ENCODE measurements at places on chromosomes 5 and 9.

- no peak for DNase-seq
Observed at GRCh38 chr9:107928701-107929371, 439.3 kb upstream of the KLF4 start.

DNA sequence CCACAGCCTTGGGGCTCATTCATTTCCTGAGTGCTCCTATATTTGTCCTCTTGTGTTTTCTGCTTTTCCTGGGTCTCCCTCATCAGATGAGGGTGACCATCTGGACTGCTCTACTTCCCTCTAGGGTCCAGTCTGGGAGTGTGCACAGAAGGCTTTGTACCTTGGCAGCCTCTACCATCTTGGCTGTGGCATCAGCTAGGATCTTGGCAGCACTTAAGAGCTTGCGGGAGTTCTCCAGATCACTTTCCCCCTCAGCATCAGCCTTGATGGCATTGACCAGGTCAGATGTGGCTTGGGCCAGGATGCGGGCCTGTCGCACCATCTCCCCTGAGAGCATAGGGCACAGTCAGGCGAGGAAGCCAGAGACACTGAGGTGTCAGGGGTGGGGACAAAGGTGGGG, 15.8 kb downstream of the TLN1 start:
- DNase-seq: no peak

GRCh38 chr9:116697887-116698286, 10.8 kb downstream of the TRIM32 start:
- no peak for DNase-seq

DNA sequence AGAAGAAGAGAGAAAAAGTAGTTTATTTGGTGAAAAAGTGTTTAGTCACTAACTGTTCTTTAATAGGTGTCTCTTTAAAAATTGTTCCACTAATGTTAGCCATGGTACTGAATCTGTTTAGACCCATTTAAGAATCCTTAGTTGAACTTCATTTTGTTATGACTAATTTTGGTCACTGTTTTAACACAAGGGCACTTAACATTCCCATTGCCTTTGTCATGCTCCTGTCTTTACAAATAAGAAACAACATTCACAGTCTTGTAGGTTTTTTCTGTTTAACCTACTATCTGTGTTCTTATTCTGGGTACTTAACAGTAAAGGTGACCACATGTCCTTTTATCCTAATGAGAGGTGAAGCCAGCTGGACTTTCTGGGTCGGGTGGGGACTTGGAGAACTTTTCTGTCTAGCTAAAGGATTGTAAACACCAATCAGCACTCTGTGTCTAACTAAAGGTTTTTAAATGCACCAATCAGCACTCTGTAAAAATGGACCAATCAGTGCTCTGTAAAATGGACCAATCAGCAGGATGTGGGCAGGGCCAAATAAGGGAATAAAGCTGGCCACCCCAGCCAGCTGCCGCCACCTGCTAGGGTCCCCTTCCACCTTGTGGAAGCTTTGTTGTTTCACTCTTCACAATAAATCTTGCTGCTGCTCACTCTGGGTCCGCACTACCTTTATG, 116.7 kb downstream of the WDR70 start:
- no peak for DNase-seq

GRCh38 chr5:120507197-120507596, 43.1 kb downstream of the PRR16 start:
- no peak for DNase-seq

DNA sequence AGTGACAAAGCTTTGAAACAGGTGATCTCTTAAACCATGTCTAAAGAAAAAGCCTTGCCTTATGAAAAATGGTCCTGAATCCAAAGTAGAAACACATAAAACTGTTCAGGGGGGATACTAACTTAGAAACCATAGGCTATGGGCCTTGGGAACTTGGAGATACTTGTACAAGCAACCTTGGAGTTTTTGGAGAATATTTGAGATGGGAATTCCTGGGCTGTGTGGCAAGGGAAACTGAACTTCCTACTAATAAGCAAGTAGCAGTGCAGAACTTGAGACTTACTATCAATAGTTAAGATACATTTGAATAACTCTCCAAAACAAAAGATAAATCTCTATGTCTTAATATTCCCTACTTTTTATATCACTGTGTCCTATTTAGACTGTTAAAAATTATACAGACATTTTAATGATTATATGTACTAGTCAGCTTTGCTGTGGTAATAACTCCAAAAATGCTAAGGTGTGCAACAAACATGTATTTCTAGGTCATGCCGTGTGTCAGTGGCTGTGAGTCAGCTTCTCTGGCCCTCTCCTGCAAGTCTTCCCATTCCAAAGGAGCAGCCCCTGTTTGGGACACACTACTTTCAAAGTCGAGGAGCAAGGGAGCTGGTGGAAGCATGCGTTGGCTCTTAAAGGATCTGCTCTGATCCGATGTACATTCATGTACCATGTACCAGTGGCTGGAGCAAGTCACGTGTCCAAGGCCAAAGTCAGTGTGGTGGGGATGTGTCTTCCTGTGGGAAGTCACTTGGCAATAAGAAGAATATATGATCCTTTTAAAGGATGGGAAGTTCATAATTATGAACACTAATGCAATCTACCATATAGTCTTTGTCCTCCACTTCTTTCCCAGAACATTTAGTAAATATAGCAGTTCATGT, 39.6 kb downstream of the SNX30 start:
- no peak for DNase-seq

DNA sequence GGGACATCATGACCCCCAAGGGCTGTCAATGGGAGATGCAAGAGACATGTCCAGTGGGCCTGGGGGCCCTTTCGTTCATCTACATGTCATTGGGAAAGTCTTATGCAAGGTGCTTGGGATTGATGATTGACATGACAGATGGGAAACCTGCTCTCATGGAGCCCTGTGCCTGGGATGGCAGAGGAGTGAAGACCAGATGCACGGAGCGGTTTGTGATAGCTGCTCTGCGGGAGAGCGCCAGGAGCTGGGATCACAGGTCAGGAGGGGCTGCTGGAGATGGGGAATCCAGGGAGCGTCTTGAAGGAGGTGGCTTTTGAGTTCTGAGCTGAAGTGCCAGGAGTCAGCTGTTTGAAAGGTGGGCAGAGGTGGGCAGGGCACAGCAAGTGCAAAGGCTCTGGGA, 104.3 kb downstream of the FGF18 start:
- no peak for DNase-seq

DNA sequence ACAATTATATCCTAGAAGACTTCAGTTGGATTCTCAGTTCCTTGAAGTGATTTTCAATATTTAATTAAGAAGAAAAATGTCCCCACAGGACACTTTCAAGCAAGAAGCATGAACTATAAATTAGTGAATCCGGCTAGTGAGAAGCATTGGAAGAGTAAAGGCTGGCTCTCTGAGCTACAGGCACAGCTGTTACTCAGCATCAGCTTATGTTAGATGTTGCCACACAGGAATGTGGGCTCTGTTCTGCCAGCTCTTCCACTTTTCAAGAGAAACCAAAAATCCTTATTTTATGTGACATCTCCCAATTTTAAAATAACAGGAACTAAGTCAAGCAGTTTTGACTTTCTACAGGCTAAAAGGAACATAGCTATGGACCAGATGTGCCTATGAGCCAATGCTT, 14.9 kb downstream of the ZNF474 start:
- DNase-seq: no peak

GRCh38 chr9:118992813-118993794, 376.1 kb downstream of the BRINP1 start:
- DNase-seq: no peak

- no peak for DNase-seq
Observed at GRCh38 chr5:39503155-39503554, 78.4 kb upstream of the DAB2 start.

GRCh38 chr5:175840050-175840841, 31.1 kb upstream of the CPLX2 start:
- DNase-seq: no peak

- DNase-seq: no peak
Observed at GRCh38 chr5:140221697-140222223, 46.8 kb downstream of the CYSTM1 start.

DNA sequence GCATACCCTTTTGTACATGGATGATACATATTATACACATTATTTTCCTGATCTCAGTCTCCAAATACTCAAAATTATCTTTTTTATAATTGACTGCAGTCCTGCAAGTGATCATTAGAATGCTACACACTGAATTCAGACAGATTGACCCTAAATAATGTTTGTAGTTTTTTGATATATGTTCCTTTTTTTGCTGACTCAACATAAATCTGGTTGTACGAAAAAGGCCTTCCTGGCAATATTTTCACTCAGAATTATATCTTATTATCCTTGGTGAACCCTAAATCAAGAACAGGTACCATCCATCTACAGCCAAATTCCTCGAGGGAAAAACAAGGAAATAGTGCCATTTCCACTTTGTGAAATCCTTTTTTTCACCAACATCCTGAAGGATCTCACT, 105.6 kb upstream of the RASGRF2 start:
- DNase-seq: no peak

GRCh38 chr5:148834689-148835088, 8.3 kb downstream of the ADRB2 start:
- DNase-seq: no peak

DNA sequence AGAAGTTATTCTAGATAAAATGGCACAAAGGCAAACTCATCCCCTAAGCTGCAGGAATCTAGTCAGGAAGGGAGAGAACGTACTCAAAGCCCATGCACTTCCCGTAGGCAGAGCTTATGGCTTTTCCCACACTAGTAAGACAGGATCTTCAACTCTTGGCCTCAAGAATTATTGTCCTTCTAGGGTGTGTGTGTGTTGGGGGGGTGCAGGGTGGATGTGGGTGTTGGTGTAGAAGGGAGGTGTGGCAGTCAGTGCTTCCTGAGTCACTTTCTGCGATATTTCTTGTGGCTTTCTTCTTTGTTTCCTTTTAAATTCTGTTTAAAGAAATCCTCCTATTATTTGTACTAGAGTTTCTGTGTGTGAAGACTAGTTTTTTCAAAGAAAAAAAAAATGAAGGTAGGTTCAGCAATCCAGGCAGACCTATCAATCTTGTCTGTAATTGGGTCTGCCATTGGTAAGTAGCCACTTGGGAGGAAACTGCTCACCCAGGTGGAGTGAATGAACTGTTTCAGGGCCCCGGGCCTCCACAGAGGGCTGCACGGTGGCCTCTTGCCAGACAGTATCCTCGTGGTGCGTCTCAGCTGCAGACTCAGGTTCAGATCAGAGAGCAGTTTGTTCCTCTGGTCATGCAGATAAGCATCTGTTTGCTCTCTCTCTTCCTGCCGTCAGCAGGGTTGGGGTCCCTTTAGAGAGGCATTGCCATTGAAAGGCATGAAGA, 131.9 kb downstream of the NPR3 start:
- no peak for DNase-seq

DNA sequence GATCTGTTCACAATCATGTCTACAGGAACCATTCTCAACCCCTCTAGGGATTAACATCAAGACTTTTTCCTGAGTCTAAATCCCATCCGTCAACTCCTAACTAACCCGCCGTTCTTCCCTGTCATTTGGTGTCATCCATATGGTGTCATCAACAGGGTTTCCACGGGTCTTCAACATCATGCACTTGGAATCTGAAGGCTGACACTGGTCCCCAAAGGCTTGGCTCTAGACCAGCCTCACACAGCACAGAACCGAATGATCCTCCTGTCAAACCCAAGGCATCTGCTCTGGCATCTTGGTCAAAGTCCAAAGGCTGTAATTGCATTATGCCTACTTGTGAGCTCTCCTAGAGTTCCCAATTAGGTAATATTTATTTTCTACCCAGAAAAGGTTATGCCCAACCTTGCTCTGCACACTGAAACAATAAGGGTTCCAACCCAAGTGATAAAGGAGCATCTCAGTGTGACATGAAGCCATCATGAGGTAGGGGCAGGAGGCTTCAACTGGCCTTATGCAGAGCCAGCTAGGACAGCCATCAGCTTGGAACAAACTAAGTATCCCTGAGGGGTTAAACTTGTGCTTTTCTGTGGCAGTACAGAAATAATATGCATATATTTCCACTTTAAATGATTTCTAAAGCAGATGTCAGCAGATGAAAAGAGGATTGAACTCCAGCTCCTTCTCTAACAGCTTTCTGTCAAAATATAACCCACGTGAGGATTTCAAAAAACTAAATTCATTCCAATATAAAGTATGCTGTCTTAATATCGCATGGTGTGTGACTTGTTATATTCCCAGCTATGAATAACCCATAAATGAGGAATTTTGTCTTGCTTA, 13.9 kb downstream of the ENC1 start:
- DNase-seq: no peak

- no peak for DNase-seq
Observed at GRCh38 chr5:177377851-177378776, 6.1 kb upstream of the SLC34A1 start.

- no peak for DNase-seq
Observed at GRCh38 chr5:163635631-163636030, 130.2 kb downstream of the MAT2B start.

DNA sequence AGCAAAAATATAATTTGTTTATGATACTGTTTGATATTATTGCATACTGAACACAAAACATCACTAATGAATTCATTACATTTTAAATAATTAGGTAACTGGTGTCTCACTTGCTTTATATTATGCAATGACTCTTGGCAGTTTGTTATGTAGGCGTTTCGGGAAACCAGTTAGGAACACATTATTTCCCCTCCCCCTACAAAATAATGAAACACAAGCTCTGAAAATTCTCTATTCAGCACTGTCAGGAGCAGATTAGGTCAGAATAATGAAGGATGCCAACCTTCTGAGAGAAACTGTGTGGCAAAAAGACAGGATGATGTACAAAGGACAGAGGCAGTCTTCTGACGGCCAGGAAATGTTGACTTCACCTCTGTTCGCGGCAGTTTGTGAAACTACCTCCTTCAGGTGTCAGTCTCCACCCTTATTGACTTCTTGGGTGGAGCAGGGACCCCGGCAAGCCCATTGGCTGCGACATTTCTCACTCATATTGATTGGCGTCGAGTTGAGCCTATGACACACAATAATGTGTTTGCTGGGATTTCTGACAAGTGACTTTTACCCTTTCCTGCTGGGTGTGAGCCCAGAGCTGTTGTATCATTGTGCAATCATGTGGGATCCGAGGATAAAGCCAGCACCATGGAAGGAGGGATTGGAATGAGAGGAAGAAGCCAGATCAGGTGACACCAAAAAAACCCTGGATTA, 33.9 kb downstream of the SH3PXD2B start:
- no peak for DNase-seq

DNA sequence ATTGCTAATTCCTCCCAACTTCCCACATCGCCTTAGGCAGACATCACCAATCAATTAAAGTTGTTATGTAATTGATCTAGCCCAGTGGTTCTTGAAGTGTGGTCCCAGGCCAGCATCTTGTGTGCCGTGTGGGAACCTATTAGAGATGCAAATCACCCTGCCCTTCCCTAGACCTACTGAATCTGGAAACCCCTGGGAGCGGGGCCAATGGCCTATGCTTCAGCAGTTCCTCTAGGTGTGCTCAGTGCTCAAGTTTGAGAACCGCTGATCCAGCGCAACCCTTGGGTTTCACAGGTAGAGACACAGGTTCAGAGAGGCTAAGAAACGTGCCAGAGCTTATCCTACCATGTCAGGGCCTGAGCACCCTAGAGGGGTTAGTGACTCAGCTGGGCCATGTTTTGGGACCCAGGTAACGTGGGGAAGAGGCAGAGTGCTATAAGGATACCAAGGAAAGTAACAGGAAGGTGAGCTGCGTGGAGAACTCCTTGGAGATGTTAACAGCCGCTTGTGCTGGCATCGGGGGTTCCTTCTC, 4.4 kb downstream of the SLC34A1 start:
- DNase-seq: no peak
